Activated CD4-positive, alpha-beta T cell treated with anti-CD3 and anti-CD28 coated beads for 24 hours (primary cell): ENCODE measurements at places on chromosomes 3 and 15.

DNA sequence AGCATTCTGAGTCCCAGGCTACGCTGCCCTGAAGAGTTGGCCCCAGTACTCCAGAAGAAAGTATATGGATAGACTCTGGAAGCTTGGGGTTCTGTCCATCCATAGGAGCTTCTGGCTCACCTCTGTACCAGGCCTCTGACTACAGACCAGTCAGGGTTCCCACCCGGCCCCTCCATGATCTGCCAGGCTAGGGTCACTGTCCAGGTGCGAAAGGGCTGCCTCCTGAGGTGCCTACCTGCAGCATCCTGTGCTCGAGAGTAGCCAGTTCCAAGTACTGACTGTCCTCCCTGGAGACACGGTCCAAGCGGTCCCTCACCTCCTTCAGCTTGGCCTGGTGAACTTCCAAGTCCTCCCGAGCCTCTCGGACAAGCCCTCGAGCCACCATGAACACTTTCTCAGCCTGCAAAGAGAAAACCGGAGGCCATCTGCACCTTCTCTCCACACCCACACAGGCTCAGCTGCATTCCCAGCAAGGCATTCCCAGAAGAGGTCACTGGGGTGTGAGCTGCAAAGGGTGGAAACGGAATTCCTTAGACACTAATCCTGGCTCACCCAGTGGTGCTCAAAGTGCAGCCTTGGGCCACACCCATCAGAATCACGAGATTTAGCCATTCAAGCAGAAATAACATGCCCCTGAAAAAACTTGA, 3.7 kb upstream of the PLXNB1 start:
- no peak for DNase-seq

GRCh38 chr3:56869157-56869889, 67.6 kb upstream of the ARHGEF3 start:
- DNase-seq = no peak

- DNase-seq = no peak
These were observed 207.5 kb downstream of the ZNF385D start for GRCh38 chr3:21543380-21544075.

DNA sequence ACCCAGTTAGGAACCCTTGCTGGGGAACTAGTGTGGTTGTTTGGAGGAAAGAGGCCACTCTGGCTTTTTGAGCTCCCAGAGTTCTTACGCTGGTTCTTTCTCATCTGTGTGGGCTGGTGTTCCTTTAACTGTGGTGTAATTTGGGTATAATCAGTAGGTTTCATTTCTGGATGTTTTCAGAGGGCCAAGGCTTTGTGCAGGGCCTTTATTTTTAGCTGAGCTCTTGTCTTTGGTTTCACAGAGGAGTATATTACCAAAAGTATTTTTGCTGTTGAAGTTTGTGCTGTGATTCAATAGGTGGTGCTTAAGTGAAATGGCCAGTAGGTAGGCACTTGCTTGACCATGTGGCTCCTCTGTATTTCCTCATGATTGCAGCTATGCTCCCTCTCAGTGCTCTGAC, 357.9 kb downstream of the KCNH8 start:
- no peak for DNase-seq

DNA sequence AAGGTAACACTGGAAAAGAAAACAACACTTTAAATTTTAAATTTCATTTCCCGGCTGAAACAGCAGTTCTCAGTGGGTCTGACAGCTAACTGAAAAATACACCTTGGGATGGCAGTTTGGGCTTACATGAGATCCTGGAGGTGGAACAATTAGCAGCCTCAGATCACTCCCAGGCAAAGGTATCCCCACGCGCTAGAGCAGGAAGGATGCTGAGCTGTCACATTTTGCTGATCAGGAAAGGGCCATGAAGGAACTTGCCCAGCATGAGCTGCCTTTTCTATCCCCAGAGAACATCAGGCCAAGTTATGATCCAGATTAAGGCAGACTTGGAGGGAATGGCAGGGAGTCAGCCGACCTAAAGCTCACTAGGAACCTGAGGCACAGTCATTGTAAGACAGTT, 204.8 kb upstream of the SLC2A2 start:
- DNase-seq = no peak

GRCh38 chr3:172150268-172150667, 110.9 kb downstream of the FNDC3B start:
- no peak for DNase-seq

- DNase-seq = no peak
These were observed 462.1 kb upstream of the AGTR1 start for GRCh38 chr3:148235566-148235965.

GRCh38 chr15:33392453-33392852, 81.7 kb downstream of the RYR3 start:
- DNase-seq = no peak

DNA sequence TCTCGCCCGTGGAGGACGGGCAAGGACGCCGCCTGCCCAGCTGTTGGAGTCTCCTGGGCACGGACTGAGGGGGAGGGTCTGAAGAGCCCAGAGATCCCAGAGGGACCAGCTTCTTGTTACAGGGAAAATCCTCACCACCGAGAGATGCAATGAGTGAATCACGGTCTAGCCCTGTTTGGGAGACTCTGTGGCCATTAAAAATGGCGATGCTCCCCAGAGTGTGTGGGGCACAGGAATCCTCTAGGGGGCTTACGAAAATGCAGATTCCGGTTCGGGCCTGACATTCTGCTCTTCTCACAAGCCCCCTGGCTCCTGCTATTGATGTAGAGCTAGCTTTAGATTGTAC, 35.5 kb upstream of the EPHB3 start:
- no peak for DNase-seq

GRCh38 chr3:37441689-37442088, 267.3 kb upstream of the LRRFIP2 start:
- no peak for DNase-seq

- DNase-seq = no peak
These were observed 35.8 kb downstream of the ST8SIA2 start for GRCh38 chr15:92429378-92430068.

GRCh38 chr3:39784922-39785321, 24.5 kb upstream of the MYRIP start:
- DNase-seq = no peak

DNA sequence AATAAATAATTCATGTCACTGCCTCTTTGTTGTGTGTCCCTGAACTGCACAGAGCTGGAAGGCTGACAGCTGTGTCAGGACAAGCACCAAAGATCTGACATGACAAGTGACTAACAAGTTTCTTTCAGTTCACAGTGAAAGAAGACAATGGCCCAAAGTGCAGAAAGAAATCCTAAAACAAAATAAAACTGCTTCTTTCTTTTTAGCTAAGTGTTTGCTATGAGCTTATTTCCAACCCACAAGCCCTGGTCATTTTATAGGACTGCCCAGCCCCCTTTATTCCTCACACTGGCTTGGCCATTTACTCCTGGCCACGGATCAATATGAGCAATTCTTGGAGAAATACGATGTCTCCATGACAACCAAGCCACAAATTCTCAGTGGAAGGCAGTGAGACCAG, 238.5 kb downstream of the WDR72 start:
- no peak for DNase-seq

- DNase-seq = no peak
These were observed 138.7 kb upstream of the TGFBR2 start for GRCh38 chr3:30467596-30468238.

GRCh38 chr3:189038773-189039745, 132.7 kb upstream of the TPRG1 start:
- DNase-seq = no peak

- no peak for DNase-seq
These were observed 91.7 kb downstream of the APBA2 start for GRCh38 chr15:28977377-28978010.

DNA sequence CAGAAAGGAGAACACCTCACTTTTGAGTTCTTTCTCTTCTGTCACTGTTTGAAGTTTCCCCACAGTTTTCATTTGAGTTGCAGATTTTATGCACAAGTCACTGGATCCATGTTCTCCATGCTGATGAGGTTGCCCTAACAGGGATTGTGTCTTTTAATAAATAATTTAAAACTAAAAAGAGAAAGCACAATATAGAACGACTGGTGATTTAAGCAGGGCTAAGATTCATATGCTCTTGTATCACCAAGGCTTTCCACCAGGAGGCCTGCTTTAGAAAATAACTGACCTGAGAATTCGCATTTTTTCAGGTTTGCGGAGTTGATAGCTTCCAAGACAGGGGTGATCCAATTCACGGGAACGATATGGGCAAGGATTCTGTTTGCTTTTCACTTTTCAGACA, 252.0 kb upstream of the VEPH1 start:
- no peak for DNase-seq

DNA sequence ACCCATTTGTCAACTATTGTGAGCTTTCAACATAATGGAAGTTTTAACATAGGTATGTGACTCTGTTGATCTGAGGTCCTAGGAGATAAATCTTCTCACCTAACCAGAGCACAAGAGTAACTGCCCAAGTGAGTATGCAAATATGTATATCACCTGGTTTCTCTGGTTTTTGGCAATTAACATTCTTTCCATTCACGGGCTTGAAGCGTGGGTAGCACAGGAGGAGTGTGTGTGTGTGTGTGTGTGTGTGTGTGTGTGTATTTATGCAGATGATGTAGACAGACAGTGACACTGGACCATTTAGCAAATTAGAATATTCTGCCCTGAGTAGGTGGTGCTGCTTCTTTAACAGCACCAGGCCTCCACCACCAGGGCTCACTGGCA, 15.0 kb downstream of the EPHB1 start:
- no peak for DNase-seq
